ENCODE measurements at places on chromosomes 4 and X.

DNA sequence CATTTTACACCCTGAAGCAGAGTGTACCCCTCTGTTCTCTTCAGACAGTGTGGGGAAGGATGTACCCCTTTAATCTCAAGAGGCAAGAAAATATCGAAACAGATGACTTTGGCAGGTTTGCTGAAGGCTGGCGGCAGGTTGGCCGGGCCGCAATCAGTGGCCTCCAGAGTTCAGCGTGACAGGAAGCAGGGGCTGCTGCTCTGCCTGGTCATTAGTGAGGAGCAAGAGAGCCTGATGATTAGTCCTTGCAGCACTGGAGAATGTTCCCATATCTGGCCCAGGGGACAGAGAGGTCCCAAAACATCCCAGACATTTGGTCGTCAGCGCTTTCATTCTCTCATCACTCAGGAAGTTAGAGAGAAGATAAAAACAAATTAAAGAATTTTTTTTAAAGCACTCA is 352.8 kb downstream of the SPRY1 start:
- H3K36me3 ChIP-seq: no peaks in the 10 kb centered on the region
- H3K4me1 ChIP-seq: peaks cover 6% of the 10 kb centered on the region
- no peak overlapping the region for H3K27ac ChIP-seq
- no peak overlapping the region for H3K4me3 ChIP-seq
- no peak for DNase-seq

GRCh38 chrX:107755721-107756120 is 19.9 kb downstream of the TSC22D3 start:
- H3K27me3 ChIP-seq: peaks cover 41% of the 10 kb centered on the region
- no peak for DNase-seq
- H3K4me3 ChIP-seq: no peak overlapping the region
- H3K27ac ChIP-seq: no peak overlapping the region

- H3K4me1 ChIP-seq: peaks cover 27% of the 10 kb centered on the region
- no peak overlapping the region for H3K4me3 ChIP-seq
- H3K36me3 ChIP-seq: no peaks in the 10 kb centered on the region
- no peak overlapping the region for H3K27ac ChIP-seq
- no peak for DNase-seq
These were observed 28.0 kb upstream of the AFAP1 start for GRCh38 chr4:7967501-7968261.

DNA sequence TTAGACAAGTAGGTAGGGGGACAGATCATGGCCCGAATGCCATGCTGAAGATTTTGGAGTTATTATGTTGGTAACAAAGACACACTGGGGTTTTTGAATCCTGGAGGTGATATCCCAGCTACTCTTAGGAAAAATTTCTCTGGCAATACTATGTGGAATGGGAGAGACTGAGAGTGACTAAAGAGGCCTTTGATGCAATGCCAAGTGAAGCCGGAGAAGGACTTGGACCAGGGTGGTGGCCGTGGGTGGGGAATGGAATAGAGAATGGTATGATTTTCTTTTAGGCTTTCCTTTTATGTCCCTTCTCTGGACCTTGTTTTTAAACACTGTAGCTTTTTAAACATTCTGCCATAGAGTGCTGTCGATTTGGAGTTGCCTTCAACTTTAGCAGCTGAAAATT is 141.6 kb downstream of the DCLK2 start:
- H3K27ac ChIP-seq: no peak overlapping the region
- H3K4me1 ChIP-seq: no peaks in the 10 kb centered on the region
- no peak for DNase-seq
- H3K27me3 ChIP-seq: no peaks in the 10 kb centered on the region
- peaks cover 32% of the 10 kb centered on the region for H3K36me3 ChIP-seq

DNA sequence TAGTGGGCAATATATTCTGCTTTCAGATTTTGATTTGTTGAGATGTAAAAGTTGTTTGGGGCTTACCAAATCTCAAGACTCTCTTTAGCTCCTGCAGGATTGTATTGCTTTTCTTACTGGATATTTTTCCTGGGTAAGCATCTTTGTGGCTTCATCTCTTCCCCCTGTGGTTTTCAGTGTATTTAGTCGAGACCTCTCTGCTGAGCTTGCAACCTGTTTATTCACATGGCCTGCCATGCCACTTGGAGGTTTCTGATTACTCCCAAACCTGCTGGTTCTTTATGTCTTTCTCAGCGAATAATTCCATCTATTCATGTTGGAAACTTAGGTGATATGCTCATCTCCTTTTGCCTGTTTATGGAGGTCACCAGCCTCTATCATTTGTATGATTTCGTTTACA is 10.9 kb downstream of the CCNG2 start:
- H3K36me3 ChIP-seq: peaks cover 76% of the 10 kb centered on the region
- no peak overlapping the region for H3K4me3 ChIP-seq
- H3K4me1 ChIP-seq: no peaks in the 10 kb centered on the region
- H3K27ac ChIP-seq: no peak overlapping the region
- no peak for DNase-seq

DNA sequence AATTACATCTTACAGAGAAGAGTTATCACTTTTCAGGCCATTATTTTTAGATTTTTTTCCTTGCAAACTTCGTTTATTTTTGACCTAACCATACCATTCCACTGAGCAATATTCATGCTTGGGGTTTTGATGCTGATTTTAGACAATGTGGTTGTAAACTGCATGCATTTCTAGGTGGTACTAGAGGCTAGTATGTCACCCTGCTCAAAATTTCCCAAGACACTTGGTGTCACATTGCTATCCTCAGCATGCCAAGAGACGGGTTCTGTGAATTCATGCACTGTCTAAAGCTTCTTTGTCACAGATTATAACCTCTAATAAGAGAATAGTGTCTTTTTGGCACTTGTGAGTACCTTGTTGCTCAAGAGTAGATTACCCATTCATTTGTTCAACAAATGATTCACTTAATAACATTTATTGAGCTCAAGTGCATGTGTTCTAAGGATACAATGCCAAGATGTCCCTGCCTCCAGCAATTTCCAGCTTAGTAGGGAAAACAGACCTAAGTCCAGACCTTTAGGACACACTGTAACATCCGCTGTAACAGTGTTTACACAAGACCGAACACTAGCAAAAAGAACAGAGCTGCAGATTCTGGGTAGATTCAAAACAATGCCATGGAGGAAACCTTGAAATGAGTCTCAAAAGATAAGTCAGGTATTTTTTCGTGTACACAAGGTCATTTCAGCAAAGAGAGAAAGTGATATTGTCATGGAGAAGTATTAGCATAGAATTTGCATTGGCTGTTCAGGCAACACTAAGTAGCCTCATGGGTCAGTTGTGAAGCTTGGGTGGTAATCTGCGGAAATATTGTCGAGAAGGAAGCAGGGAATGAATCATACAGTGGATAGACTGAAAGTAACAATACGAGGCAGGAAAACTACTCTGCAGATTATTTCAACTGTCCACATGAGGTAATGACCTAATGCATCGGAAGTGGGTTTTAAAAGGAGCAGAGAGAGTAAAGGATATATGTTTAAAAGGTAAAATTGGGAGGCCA is 515.1 kb upstream of the ZFP42 start:
- H3K4me3 ChIP-seq: no peak overlapping the region
- no peak overlapping the region for H3K27ac ChIP-seq
- no peaks in the 10 kb centered on the region for H3K27me3 ChIP-seq
- DNase-seq: no peak

DNA sequence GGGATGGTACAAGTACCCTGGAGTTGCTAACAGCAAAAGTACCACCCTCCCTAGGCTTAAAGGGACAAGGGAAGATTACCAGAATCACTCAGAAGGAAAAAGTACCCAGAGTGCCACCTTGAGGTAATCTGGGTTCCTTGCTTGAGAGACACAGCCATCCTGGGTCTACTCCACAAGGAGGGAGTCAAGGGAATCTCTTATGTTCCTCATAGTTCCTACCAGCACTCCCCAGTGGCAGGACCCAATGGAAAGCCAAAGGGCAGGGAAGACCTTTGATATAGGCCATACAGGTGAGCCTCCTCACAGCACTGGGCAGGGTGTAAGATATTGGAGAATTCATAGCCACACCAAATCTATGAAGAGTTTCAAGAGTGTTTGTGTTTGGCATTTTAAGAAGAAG is 5.7 kb downstream of the IL2 start:
- no peak overlapping the region for H3K4me3 ChIP-seq
- H3K4me1 ChIP-seq: no peaks in the 10 kb centered on the region
- no peak overlapping the region for H3K27ac ChIP-seq
- no peaks in the 10 kb centered on the region for H3K36me3 ChIP-seq
- 0 out of 2 replicates have a peak, but pooled peaks cover 6% of the 10 kb centered on the region for H3K27me3 ChIP-seq

- no peak for DNase-seq
- H3K4me1 ChIP-seq: peaks cover 3% of the 10 kb centered on the region
- H3K36me3 ChIP-seq: no peaks in the 10 kb centered on the region
- no peaks in the 10 kb centered on the region for H3K27me3 ChIP-seq
- no peak overlapping the region for H3K4me3 ChIP-seq
These were observed 1.0 kb upstream of the PGRMC1 start for GRCh38 chrX:119235051-119235511.

- no peak overlapping the region for H3K4me3 ChIP-seq
- peaks cover 6% of the 10 kb centered on the region for H3K36me3 ChIP-seq
- no peaks in the 10 kb centered on the region for H3K27me3 ChIP-seq
- H3K27ac ChIP-seq: no peak overlapping the region
- DNase-seq: no peak
These were observed 4.0 kb upstream of the PI4K2B start for GRCh38 chr4:25229804-25230203.

- H3K36me3 ChIP-seq: peaks cover 3% of the 10 kb centered on the region
- no peak for DNase-seq
- H3K4me1 ChIP-seq: no peaks in the 10 kb centered on the region
- no peak overlapping the region for H3K4me3 ChIP-seq
- no peak overlapping the region for H3K27ac ChIP-seq
These were observed 20.8 kb upstream of the PRSS48 start for GRCh38 chr4:151256134-151256533.
